ENCODE measurements at places on chromosomes 7 and 10.

DNA sequence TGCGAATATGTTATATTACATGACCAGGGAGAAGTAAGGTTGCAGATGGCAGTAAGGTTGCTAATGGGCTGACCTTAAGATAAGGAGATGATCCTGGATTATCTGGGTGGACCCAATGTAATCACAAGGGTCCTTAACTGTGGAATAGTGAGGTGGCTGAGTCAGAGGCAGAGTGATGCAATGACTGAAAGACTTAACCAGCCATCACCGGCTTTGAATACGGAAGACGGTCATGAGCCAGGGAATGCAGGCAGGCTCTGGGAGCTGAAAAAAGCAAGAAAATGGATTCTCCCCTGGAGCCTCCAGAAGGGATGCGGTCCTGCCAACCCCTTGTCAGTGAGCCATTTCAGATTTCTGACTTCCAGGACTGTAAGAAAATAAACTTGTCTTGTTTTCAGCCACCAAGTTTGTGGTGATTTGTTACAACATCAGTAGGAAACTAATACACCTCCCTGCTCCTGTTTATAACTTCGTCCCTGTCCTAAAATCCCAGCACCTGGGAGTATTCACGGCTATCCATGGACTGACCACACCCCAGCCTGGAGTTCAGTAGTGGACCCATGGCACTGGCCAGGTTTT, 4.6 kb upstream of the C10orf95 start:
- DNase-seq: no peak

DNA sequence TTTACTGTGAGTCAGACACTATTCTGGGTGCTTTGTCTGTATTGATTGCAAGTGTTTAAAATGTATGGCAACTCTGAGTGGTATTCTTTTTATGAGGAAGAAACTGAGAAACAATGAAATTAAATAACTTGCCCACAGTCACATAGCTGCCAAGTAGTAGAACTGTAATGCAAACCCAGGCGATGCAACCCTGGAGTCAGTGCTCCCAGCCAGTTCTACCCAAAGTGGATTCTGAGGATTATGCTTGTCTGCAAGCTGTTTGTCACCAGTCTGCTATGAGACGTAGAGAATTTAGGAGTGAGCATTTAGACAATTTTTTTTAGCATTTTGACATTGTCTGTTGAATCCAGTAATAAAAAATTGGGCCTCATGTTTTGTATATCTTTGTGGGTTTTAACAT, 306.0 kb upstream of the LRGUK start:
- no peak for DNase-seq

DNA sequence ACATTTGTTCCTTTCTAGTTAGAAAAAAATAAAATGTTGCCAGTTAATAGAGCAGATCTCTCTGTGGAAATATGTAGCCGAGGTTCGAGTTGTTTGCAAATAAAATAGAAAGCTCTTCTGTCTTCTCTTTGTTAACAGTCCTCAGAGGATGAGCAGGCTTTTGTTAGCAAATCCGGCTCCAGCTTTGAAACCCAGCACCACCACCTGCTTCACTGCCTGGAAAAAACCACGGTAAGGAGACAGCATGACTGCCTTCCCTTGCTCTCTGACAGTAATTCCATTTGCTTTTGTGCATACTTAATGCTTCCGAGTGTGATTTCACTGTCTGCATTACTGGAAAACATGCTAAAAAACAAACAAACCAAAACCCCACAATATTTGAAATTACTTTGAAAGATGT, 115.6 kb downstream of the TSPAN12 start:
- no peak for DNase-seq

DNA sequence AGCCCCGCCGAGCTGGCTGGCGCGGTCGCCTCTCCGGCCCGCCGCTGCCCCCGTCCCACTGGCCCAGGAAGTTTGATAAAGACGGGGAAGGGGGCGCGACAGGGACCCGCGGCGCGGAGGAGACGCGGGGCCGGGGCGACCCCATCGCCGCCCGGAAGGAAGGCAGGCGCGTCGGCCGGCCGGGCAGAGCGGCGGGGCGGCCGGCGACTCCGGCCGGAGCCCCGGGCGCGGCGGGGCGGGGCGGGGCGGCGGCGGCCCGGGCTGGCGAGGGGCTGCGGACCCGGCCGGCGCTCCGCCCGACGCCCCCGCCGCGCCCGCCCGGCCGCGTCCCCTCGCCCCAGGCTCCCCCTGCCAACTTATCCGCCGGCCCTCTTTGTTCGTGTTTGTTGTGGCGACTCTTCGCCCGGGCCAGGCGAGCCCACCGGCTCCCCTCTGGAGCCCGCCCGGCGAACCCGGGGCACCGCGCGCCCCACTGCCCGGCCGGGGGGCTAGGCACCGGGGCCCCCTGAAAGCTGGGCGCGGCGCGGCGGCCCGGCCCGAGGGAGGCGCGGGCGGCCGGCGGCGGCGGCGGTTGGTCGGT, 571 bp downstream of the KDM7A start:
- no peak for DNase-seq

DNA sequence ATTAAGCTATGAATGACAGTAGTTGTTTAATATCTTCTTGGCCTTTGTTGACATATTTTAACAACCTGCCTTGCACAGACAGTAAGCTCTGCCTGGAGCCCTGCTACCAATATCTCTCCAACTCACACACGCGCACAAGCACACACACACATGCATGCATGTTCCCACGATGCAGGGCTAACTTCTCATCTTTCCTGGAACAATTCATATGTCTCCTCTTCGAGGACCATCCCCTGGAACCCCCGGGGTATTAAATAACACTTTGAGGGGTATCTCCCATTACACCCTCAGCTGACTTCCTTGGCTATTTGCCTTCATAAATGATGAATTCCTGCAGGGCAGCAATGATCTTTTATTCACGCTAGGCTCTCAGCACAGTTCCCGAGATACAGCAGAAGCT, 258.0 kb downstream of the TRIL start:
- no peak for DNase-seq

DNA sequence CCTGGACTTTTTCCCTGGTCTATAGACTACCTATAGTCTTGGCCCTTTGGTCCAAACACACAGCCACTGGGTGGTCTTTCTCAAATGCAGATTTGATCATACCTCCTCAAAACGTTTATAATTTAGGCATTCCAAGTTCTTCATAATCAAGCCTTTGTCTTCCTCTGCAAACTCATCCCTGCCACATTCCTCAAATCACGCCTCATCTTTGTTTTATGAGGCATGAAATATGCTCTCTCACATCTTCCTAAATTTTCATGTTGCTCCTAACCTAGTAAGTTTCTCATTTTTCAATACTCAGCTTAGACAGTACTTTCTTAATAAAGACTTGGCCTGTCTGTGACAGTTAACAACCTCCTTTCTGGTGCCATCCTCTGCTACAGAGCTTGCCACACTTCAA, 10.9 kb upstream of the HERC4 start:
- DNase-seq: no peak

DNA sequence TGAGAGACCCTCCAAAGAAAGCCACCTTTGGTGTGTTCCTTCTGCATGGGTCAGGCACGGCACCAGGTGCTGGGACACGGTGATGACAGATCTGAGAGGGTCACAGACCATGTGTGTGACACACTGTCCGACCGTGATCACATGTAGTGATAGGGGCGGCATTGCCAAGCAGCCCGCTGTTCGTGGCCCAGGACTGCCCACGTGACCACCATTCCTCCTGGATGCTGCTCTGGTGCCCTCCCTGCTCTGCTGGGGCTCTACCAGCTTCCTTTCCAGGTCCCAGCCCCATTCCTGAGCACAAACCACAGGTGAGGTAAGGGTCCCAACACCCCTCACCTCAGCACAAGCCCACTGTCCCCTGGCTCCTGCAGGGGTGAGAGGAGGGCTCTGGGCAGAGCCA, 10.1 kb upstream of the SLC18A3 start:
- DNase-seq: no peak

DNA sequence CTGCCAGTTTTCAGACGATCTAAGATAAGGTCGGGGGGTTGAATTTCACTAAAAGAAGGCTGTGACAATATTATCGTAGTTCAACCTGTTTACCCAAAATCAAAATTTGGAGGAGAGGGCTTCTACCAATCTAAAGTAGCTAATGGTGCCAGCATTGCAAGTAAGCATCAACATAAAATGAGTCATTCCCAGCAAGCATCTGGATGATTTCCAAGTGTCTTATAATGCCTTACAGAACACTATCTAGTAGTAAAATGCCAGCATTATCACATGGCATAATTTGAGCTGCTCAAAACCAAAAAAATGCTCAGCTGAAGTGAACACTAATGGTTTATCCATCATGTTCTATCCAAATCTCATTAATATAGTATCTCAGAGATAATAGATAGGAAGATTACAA, 1193.9 kb downstream of the DNAJB9 start:
- DNase-seq: no peak

- DNase-seq: no peak
Measured at GRCh38 chr10:78381107-78381506, 347.4 kb downstream of the RPS24 start.

DNA sequence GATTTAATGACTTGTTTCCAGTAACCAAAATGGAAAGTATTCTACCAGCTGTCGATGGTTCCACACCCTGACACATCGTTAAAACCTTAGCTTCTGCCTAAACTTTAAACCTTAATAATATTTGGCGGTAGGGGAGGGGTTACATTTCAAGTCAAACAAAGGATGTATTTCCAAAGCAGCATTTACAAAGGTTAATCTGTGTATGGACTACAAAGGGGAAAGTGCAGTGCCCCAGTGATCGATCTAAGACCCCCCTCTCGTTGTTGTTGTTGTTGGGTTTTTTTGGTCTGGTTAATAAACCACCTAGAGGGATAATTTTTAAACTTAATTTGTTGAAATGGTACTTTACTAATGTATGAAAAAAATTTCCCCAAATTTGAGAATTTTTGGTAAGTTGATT, 1.1 kb upstream of the STEAP2 start:
- no peak for DNase-seq

GRCh38 chr10:28564905-28565304, 32.0 kb downstream of the WAC start:
- no peak for DNase-seq

Data from T1000 (cell line).